Activated T-helper 2 cell treated with anti-CD3 and anti-CD28 coated beads, Interferon-gamma antibody, Interleukin-2, Interleukin-4, amounts not matched to agents 10 μg/mL and 5 μg/mL and 100 μg/mL, durations not matched to agents 14 hours and 24 hours and 36 hours (primary cell): ENCODE measurements at places on chromosomes 5 and 9. TPM values are rescaled to one million over a fixed set of nuclear protein-coding genes. Genes with fewer than 3 reads are reported as not detected.

PCDHB10 gene
- not detected in 2 replicates for total RNA-seq

ZBTB26 gene
- 7.4 and 8.2 TPM in 2 replicates for total RNA-seq

ZNF366 gene
- not detected in 2 replicates for total RNA-seq

LRRTM2 gene
- total RNA-seq = 0.44 and 0.59 TPM in 2 replicates

SH2D3C gene
- total RNA-seq = 23.6 and 25.1 TPM in 2 replicates
